ENCODE measurements at places on chromosomes 13 and 19.
A peak's percentile ranks its signal among the peaks of the same experiment; 100 is the strongest.

GRCh38 chr19:50432221-50433028 is at the start of gene MYBPC2:
Gene MYBPC2 (plus strand): TSS chr19:50432892. CDS start chr19:50432954, 62 bp downstream.
- no peak for DNase-seq

DNA sequence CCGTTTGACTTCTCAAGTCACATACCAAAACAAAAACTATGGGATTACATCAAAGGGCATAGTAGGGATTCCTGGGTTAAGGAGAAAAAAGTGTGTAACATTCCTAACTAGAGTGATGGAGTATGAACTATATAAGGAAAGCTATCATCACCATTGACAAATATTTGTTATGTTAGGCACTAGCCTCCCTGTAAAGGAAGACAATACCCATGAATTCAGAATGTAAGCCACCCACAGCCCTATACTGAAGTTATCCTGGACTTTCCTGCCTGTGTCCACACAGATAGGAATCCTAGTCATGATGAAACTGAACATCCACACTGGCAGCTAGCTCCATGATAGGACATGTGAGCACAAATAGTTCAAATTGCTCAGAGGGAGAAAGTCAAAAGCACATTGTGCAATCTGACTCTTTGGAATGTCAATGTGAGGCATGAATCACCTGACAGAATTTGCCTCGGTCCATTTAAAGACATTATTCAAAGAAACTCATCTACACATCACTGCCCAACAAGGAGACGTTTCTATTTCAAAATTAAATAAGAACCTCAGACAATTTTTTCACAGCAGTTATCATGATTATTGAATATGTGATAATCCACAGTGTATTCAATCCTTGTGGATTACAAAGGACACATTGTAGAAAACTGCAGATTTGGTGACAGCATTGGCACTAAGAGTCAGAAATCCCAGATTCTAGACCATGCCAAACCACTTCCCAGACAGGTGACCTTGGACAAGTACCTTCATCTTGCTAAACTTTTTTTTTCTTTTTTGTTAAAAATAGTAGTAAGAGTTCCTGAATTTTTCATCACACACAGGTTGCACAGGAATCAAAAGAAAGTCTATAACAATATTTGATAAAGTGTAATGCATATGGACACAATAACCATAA is 529.3 kb downstream of the IRS2 start:
- peak; percentile 67 for DNase-seq

DNA sequence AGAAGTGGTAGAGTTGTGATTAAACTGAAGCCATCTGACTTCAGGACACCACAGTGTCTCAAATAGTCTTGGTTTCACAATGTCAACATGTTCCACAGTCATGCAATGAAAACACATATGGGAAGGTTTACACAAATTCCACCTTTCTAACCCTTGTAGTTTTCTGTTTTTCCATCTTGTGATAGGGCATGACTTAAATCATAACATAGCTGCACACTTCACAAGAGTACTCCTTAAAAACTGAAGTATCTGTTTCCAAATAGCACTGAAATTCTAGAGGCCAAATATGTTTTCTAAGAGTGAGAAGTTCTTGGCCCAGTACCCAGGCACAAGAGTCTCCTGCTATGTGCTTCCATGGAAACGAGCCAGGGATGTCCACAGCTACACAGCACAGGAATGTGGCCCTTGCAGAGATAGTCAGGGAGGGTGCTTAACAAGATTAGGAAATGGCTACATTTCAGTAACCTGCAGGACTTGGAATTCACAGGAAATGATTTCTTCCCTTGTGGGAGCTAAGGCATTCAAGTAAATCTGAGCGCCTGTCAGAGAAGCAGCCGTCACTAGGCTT is 269.1 kb downstream of the NDFIP2 start:
- DNase-seq, result peak; percentile 85

DNA sequence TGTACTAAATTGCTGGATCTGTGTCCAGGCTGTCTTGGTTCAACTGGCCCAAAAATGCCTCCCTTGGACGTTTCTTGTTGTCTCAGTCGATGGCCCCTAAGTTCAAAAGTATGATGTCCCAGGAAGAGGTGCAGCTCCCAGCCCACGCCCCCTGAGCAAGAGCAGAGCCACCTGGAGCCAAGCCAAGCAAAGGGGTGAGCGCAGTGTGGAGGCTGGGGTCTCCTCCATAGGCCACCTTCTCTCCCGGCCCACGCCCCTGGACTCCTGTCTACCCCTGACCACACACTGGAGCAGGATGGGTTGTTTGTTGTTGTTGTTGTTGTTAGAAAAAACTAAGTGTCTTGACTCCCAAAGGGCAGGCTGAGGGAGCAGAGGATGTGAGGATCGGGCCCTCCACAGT is 26.0 kb upstream of the NPAS1 start:
- DNase-seq, result no peak

DNA sequence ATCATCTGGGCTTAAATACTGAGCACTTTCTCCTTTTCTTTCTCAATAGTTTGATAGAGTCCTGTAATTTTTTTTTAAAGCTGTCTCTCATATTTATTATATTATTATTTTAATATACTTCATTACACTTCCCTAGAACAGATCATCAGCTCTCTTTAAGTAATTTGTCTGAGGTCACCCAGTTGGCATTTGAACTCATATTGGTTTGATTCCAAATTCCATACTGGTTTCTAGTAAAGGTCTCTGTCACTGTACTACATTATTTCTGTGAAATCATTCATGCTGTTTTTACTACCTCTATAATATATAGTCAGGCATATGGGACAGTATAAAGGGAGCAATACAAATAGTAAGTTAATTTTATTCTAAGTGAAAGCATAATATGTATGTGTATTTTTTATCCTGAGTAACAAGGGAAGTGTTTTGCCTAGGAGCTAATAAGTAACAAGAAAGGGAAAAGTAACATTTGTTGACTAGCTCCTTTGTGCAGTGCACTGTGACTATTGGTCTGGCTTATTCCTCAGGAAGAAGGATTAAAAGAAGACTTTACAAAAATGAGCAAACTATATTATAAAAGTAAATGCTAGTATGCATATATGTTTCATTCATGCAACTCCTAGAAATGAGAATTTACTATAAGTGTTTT is 14.3 kb downstream of the LPAR6 start:
- no peak for DNase-seq

DNA sequence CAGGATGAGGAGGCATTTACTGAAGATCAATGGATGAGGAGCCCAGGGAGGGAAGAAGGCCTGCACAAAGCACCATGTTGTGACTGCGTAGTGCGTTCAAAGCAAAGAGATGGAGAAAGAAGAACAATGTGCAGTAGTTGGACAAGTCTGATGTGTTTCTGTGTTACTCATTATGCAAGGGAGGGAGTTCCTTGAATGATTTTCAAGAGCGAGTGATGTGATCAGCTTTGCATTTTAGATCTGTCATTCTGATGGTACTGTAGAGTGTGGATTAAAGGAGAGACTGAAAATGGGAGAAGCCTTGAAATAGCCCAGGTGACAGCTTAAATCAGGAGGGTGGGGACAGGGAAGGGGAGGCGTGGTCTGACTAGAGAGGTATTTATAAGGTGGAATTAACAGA is 9.5 kb downstream of the MYO16 start:
- DNase-seq, result no peak

- DNase-seq, result no peak
Observed at GRCh38 chr19:45677351-45678230, 9.6 kb downstream of the GIPR start.

DNA sequence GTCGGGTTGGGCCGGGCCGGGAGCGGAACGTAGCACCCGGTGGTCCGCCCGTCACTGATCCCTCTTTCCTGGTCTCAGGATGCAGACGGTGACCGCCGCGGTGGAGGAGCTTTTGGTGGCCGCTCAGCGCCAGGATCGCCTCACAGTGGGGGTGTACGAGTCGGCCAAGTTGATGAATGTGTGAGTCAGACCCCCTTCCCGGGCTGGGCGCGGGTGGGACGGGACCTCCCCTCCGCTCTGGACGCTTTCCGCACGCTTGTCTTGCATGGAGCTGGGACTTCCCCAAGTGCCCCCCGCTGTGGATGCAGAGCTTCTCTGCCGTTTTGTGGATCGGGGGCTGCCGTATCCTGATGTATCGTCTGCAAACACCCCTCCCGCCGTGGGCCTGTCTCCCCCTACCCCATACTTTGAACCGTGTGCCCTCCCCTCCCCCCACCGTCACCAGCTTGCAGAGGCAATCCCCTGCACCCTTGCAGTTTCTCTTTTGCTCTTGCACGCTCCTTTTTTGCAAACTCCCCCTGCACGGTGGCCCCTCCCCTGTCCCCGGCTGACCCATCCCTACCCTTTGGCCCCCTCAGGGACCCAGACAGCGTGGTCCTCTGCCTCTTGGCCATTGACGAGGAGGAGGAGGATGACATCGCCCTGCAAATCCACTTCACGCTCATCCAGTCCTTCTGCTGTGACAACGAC is 669 bp downstream of the GADD45B start:
- no peak for DNase-seq

DNA sequence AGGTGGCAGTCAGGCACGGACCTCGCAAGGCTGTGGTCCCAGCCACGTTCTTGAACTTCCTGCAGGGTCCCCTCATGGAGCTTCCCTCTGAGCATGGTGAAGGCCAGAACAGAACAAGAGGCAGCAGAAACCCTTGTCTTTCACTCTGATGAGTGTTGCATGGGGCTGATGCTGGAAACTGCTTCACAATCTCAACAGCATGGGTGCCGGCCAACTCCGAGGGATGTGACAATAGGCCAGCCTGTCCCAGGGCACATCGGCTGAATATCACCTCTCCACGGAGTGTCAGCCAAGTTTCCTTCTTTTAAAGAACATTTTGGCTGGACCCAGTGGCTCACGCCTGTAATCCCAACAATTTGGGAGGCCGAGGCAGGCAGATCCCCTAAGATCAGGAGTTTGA is 173.9 kb downstream of the FOXO1 start:
- no peak for DNase-seq

- DNase-seq, result no peak
Observed at GRCh38 chr13:48892053-48892687, 83.5 kb upstream of the FNDC3A start.

DNA sequence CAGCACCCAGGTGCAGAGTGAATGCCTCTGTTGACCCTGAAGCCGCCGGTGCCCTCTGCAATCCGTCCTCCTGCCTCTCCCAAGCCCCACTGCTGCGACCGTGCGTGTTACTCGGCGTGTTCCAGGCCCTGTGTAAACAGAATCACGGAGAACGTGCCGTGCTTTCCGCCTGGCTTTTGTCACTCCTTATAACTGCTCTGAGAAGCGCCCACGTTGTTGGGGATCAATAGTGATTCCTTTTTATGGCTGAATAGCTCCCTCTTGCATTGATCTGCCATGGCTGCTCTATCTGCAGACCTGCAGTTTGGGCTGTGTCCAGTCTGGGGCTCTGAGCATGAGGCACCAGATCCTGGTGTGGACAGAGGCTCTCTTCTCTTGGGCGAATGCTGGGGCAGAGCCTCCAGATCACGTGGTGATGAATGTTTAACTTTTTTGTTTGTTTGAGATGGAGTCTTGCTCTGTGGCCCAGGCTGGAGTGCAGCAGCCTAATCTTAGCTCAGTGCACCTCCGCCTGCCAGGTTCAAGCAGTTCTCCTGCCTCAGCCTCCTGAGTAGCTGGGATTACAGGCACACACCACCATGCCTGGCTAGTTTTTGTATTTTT is 15.8 kb downstream of the ADPRHL1 start:
- no peak for DNase-seq

- no peak for DNase-seq
Observed at GRCh38 chr19:15412832-15413231, 6.0 kb downstream of the AKAP8L start.

DNA sequence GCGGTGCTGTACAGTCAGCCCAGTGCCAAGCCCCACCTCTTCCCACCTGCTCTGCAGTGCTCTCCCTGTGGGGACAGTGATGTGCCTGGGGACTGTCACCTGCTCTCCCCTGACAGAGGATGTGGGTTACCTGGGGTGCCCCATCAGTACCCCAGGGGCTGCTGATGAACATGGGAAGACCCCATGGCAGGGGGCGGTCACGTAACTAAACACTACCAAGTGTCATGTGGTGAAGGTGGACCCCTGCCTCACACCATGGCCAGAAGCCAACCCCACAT is 12.7 kb downstream of the KDM4B start:
- DNase-seq, result no peak

DNA sequence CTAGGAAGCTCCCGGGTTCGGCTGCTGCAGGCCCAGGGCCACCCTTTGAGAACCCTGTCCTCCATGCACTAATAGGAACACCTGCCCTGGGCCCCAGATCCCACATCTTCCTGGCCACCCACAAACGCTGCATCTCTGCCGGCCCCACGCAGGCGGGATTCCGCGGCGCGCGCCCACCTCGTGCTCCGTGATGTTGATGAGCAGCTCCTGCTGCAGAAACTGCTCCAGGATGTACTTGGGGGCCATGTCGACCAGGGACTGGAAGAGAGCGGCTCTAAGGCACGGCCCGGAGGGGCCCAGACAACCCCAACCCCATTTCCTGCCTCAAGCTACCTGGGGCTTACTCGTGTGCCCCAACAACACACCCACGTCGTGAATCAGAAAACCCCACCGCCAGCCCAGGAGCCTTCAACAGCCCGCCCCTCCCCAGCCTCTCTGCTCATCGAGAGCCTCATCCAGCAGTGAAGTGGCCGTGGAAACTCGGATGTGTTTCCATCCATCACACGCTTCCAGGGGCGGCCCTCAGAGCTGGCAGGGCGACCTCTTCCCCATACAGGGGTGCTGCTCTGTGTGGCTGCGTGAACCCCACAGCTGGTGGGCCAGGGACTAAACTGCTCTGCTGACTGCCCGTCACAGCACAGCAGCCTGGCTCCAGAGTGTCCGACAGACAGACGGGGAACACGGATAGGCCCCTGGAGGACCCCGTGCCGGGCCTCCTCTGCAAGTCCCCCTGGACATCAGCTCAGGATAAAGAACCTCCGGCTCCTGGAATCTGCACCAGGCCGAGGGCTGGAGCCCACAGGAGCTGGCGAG is 4.2 kb downstream of the POLR2E start:
- no peak for DNase-seq

DNA sequence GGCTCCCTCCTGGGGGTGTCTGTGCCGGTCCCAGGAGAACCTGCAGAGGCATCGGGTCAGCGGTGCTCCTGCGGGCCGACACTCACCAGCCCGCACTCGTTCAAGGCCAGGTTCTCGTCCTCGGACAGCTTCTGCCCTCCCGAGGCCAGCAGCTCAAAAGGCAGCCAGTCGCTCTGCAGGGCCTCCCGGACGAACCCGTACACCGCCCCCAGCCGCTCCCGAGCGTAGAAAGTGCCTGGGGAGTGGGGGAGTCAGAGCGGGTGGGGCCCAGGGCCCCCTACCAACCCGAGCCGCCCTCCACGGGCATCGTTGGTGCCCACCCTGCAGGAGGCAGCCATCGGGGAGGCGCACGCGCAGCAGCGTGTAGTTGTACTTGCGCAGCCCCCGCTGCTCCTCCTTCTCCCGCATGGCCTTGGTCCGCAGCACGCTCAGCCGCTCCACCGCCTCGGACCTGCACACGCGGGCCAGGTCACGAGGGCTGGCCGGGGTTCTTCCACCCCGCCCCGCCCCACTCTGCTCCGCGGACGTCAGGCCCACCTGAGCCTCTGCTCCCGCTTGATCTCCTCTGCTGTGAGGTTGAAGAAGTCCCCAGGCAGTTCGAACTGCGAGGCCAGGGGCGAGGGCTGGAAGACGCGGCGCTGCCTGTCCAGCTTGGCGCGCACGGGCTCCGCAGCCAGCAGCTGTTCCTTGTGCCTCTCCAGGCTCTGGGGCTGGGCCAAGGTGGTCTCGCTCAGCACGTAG is 11.5 kb downstream of the UBXN6 start:
- no peak for DNase-seq

GRCh38 chr13:64293923-64294322 is 2878.3 kb upstream of the PCDH20 start:
- no peak for DNase-seq

Measured in HFF-Myc (cell line).